Stimulated activated naive B cell treated with anti-CD40 and anti-IgM and Interleukin-4, amounts not matched to agents 10 μg/mL and 1 μg/mL and 100 μg/mL, for 72 hours (primary cell): ENCODE measurements at places on chromosomes 1 and 21.

GRCh38 chr1:111856411-111857185 lies 100.9 kb downstream of the DDX20 start:
- no peak for DNase-seq

GRCh38 chr1:92333668-92334067 lies 34.8 kb downstream of the RPAP2 start:
- no peak for DNase-seq

DNA sequence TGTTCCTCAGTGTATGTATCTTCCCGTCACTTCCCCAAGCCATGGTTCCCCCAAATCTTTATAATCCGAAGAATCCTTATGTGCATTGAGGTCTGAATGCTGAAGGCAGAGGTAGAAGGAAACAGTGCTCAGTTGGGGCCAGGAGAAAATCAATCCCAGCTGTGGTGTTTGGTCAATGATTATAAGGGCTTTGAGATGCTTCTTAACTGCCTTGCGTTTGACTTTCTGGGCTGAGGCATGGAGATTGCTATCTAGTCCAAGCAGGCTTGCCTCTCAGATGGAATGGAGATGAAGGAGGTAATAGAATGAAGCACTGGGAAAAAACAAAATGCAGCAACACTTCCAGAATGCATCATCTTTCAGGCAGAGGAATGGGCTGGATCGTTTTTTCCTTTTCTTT lies 3.6 kb upstream of the MAP1LC3C start:
- no peak for DNase-seq

DNA sequence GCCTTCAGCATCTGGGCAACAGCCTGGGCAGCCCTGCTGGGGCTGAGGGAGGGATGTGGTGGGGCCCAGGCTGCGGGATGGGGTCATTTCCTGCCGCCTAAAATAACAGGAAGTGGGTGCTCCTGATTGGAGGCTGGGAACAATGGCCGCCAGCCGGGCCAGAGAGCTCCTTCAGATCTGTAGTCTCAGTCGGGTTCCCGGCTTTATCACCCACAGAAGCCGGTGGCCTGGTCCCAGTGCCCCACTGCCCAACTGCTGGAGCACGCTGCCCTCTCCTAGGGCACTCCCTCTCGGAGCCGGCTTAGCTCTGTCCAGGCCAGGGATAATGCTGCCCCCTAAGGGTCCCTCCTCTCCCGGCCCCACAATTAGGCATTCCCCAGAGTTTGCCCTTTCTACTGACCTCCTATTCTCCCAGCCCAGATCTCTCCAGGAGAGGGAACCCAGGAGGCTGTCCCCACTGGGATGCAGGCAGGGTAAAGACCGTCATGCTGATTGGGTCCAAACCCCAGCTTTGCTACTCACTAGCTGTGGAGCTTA lies 5.1 kb downstream of the MAP7D1 start:
- peak; percentile 48 for DNase-seq

- DNase-seq: peak; percentile 73
These were observed 2.4 kb upstream of the PDXK start for GRCh38 chr21:43716376-43717165.

- no peak for DNase-seq
These were observed 1.9 kb downstream of the PODN start for GRCh38 chr1:53063744-53064515.

DNA sequence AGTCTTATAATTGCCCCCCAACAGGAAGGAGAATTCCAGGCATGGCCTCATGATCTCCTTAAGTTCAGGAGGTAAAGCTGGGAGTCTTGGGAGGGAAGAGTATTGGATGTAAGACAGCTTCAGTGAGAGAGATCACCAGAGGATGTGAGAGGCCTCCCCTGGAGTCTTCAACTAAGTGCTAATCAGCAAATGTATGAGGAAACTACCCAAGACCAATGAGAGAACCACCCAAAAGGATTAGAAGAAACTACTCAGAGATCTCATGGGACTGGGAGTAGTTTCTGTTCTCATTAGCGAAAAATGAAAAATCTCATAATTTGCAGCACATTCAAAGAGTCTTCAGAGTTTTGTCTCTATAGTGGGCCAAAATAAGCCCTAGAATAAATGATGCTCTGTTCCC lies 36.6 kb upstream of the WNT2B start:
- no peak for DNase-seq

- DNase-seq: no peak
These were observed 767.1 kb upstream of the PRMT6 start for GRCh38 chr1:106289265-106289928.

DNA sequence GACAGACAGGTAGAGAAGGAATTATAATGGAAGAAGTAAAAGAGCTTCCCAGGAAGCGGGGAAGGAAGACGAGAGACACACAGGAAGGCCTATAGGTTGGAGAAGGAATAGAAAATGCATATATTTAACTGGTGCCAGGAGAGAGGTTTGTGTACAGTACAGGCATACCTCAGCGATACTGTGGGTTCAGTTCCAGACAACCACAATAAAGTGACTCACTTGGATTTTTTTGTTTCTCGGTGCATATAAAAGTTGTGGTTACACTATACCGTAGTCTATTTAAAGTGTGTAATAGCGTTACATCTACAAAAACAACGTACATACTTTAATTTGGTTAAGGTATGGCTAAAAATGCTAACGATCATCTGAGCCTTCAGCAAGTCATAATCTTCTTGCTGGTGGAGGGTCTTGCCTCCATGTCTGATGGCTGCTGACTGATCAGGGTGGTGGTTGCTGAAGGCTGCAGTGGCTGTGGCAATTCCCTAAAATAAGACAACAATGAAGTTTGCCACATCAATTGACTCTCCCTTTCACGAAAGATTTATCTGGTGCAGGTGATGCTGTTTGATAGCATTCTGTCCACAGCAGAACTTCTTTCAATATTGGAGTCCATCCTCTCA lies 16.0 kb downstream of the YARS1 start:
- no peak for DNase-seq

DNA sequence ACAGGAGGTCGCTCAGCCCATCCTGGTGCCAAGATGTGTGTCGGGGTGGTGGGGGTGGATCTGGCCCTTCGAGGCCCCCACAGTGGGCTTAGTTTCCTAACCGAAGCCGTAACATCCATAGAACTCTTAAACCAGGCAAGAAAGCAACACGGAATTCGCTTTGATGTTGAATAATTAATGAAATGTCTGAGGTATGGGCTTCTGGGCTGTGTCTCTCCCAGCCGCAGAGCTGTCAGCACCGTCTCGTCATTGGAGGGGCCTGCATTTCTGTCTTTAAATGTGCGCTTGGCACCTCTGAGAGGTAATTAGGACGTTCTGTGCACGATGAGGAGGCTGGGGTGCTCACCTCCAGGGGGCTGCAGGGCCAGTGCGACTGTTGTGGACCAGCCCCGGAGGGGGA lies 13.3 kb upstream of the PLCH2 start:
- no peak for DNase-seq

- DNase-seq: no peak
These were observed 2.2 kb downstream of the SH3BP5L start for GRCh38 chr1:248823517-248824001.

DNA sequence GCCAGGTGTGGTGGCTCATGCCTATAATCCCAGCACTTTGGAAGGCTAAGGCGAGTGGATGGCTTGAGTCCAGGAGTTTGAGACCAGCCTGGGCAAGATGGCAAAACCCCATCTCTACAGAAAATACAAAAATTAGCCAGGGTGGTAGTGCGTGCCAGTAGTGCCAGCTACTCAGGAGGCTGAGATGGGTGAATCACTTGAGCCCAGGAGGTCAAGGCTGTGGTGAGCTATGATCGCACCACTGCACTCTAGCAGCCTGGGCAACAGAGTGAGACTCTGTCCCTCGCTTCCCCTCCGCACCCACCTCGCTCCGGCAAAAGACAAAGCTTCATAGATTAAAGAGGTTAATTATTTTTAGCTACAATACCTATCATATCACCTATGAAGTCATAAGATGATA lies 100.0 kb downstream of the HHAT start:
- DNase-seq: no peak

- no peak for DNase-seq
These were observed 3.3 kb upstream of the LPAR3 start for GRCh38 chr1:84896279-84896678.

DNA sequence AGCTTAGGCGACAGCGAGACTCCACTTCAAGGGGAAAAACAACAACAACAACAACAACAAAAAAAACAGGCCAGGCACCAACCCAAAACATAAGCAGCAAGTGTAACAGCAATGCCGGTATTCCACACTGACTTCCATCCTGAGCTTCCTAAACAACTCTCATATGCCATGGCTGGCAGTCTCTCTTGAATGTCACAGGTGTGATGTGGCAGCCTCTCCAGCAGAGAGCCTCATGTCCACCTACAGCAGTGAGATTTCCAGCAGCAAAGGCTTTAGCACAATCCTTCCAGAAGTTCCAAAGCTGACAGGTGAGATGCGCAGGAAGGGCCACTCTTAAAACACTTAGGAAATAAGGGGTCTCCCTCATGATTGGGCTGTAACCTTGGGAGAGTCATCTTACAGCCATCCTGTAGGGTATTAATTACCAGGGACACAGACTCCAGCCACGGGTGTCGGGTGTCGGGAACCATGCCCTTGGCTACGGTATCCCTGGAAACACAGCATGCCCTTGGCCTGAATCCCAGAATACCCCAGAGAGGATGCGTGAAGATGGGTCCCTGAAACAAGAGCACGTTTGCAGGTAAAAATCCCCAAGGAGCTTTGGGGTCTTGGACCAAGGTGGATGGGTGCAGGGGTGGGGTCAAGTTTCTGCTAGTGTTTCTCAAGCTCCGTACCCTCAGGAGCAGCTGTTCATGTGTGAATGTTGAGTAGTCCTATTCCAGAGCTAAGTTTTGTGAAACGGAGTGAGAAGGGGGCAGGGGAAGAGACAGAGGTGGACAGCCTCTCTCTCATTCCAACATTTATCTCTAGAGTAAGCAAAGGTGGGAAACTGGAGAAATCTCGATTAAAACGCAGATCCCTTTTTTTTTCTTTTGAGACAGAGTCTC lies 31.4 kb downstream of the CLSTN1 start:
- no peak for DNase-seq

- DNase-seq: no peak
These were observed 656.3 kb downstream of the PTPRC start for GRCh38 chr1:199295107-199295506.

DNA sequence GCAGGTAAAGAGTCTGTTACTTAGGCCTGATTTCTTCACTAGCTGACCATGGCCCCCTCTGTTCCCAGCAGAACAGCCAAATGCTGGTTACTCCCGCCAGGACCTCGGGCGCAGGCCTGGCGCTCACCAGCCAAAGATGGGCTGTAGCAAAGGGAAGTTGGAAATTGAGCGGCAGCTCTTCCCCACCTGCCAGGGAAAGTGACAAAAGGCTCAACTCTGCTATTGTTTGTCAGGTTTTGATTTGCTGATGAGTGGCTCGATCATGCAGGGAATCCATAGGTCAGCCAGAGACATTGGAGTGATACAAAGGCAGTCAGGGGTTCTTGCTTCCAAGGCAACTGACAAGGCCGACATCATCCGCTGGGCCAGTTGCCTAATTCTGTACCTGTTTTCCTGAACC lies 120.1 kb downstream of the ASTN1 start:
- no peak for DNase-seq

DNA sequence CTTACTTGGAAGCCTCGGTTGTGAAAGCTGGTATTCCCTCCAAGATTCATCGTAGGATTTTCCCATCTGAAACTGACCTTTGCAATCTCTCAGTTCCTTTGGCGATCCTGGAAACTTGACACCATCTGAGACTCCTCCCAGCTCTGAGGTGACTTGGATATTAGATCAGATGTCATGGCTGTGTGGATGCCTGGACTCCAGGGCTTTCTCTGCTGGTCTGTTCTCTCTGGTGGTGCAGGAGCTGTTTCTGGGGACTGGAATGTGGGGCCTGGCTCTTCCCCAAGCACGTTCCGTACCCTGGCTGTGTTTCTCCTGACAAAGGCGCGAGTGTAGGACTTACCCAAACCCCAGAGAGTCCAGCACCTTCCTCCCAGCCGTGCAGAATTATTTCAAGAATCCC lies 252.2 kb downstream of the RPS6KC1 start:
- DNase-seq: no peak

DNA sequence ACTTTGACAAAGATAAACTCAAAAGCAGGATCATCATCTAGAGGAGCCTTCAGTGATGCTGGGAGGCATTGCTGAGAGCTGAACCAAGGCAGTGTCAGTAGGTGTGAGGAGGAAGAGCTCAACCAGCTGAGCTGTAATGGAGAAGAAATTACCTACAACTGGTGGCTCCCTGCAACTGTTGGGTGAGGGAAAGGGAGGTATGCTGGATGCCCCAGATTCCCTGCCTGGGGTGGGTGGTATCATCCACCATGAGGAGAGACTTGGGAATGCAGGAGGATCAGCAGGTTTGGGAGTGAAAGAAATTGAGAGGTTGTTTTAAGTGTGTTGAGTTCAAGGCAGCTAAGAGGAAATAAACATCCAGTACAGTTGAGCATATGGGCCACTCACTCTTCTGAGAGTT lies 199.8 kb downstream of the DNM3 start:
- DNase-seq: no peak

GRCh38 chr1:203183828-203184227 lies 2.7 kb downstream of the CHI3L1 start:
- no peak for DNase-seq

DNA sequence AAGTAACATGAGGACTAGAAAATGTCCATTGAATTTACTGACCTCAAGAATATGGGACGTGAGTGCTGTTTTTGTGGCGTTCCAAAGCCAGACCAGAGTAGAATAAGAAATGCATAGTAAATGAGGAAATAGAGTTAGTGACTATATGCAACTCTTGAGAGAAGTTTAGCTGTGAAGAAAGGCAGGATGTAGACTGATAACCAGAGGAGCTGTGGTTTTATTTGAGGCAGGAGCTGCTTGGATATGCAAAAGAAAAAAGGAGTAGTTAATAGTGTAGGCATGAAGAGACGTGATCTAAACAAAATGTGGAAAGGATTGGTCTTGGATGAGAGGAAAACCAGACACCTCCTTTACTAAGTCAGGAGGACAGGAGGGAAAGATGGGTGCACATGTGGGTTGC lies 28.2 kb downstream of the DNAH14 start:
- no peak for DNase-seq

- DNase-seq: no peak
These were observed 1.3 kb downstream of the COL24A1 start for GRCh38 chr1:86155051-86155806.

- DNase-seq: no peak
These were observed 165.6 kb downstream of the DUSP10 start for GRCh38 chr1:221576268-221576667.

- DNase-seq: no peak
These were observed 32.3 kb downstream of the HHAT start for GRCh38 chr1:210360852-210361477.
